T-cell (primary cell): ENCODE measurements at places on chromosomes 4 and X. TPM values are rescaled to one million over a fixed set of nuclear protein-coding genes. Genes with fewer than 3 reads are reported as not detected.

The SLC49A3 gene
- 1.3 TPM for total RNA-seq

The INTU gene
- total RNA-seq, result 0.13 TPM

The PPP1R2C gene
- total RNA-seq, result not detected

The TMEM47 gene
- total RNA-seq, result not detected

The FAM53A gene
- total RNA-seq, result 2.3 TPM

The NWD2 gene
- total RNA-seq, result not detected

The EFNB1 gene
- total RNA-seq, result 7.8 TPM

The ARMCX1 gene
- total RNA-seq, result 1.2 TPM

The KCNIP4 gene
- not detected for total RNA-seq

The PABPC5 gene
- total RNA-seq, result not detected

The GLRA2 gene
- total RNA-seq, result not detected

The TCP11X2 gene
- not detected for total RNA-seq

The USP26 gene
- total RNA-seq, result not detected

The GNRHR gene
- not detected for total RNA-seq

The P2RY10 gene
- total RNA-seq, result 49.9 TPM

The TMEM271 gene
- not detected for total RNA-seq

The TCEAL7 gene
- total RNA-seq, result not detected

The PSMD10 gene
- 30.9 TPM for total RNA-seq

The OPN1MW gene
- not detected for total RNA-seq

The SPANXN3 gene
- total RNA-seq, result not detected

The SPARCL1 gene
- total RNA-seq, result not detected

The SHISA3 gene
- 0.35 TPM for total RNA-seq

The CCNQ gene
- 12.5 TPM for total RNA-seq

The TMPRSS11A gene
- not detected for total RNA-seq

The SPANXA1 gene
- total RNA-seq, result not detected

The SASH3 gene
- 163 TPM for total RNA-seq

The BMP3 gene
- total RNA-seq, result not detected

The FAM9C gene
- not detected for total RNA-seq

The BRS3 gene
- total RNA-seq, result not detected

The C4orf51 gene
- not detected for total RNA-seq

The SMIM10L2A gene
- total RNA-seq, result 2.6 TPM

The DIPK2B gene
- total RNA-seq, result not detected

The NAP1L3 gene
- total RNA-seq, result 5.2 TPM

The NPY5R gene
- not detected for total RNA-seq

The AREG gene
- 27.1 TPM for total RNA-seq

The GPR50 gene
- not detected for total RNA-seq

The MAGEA10 gene
- total RNA-seq, result not detected

The PPP4R3C gene
- total RNA-seq, result not detected

The ZNF711 gene
- total RNA-seq, result 0.93 TPM

The COX7B gene
- 102 TPM for total RNA-seq

The HOPX gene
- total RNA-seq, result 34.9 TPM

The CETN2 gene
- total RNA-seq, result 6.8 TPM

The IL3RA gene
- 0.35 TPM for total RNA-seq

The TLL1 gene
- total RNA-seq, result not detected

The SH3TC1 gene
- 103 TPM for total RNA-seq

The LANCL3 gene
- 0.09 TPM for total RNA-seq

The HMX1 gene
- not detected for total RNA-seq

The RTL9 gene
- not detected for total RNA-seq

The IQCM gene
- total RNA-seq, result not detected

The ZNF41 gene
- 15.5 TPM for total RNA-seq
